Stimulated activated CD4-positive, alpha-beta T cell treated with anti-CD3 and anti-CD28 coated beads, Interleukin-1b, Interleukin-23, amount 100 ng/mL, for 24 hours (primary cell): ENCODE measurements at places on chromosomes 1 and 21.

- DNase-seq = no peak
Measured at GRCh38 chr1:3338725-3339070, 115.8 kb upstream of the ARHGEF16 start.

- peak; percentile 41 for DNase-seq
Measured at GRCh38 chr1:93447481-93448291, at the start of gene FNBP1L. Gene FNBP1L (plus strand): TSS chr1:93448118. CDS start chr1:93448282, 164 bp downstream.

GRCh38 chr1:29397981-29398380 is 161.7 kb downstream of the PTPRU start:
- no peak for DNase-seq

DNA sequence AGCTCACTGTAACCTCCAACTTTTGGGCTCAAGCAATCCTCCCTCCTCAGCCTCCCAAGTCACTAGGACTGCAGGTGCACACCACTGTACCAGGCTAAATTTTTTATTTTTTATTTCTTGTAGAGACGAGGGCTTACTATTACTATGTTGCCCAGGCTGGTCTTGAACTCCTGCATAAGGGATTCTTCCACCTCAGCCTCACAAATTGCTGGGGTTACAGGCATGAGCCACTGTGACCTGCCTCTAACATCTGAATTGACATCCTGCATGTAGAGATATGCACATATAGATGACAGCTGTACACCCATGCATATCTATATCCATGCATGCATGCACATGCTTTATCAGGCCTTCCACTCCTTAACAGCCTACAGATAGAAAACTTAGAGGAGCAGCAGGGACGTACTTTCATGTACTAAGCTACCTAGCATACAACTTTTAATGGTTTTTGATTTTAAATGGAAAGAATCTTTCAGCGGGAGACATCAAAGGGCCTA is 740.9 kb upstream of the TPTE start:
- DNase-seq = no peak

- no peak for DNase-seq
Measured at GRCh38 chr1:247175458-247175857, 3.6 kb upstream of the ZNF124 start.
